RWPE2 (cell line): ENCODE measurements at places on chromosomes 3 and 15.

GRCh38 chr3:37812499-37812896 lies 49.2 kb upstream of the CTDSPL start:
- no peak for DNase-seq

DNA sequence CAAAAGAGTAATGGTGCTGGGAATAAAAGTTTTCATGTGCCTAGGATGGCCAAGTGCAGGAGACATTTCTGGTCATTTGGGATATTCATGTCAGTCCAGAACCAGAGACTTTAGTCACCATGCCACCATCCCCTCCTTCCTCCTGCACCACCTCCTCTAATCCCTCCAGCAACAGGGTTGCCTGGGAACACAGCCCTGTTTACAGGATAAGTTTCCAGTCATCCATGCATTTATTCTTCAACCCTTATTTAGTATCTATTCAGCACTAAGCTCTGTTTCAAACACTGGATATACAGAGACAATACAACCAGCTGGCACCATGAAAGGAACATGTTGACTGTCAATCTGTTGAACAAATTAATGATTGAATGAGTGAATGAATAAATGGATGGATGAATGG lies 211.7 kb downstream of the CLSTN2 start:
- no peak for DNase-seq

DNA sequence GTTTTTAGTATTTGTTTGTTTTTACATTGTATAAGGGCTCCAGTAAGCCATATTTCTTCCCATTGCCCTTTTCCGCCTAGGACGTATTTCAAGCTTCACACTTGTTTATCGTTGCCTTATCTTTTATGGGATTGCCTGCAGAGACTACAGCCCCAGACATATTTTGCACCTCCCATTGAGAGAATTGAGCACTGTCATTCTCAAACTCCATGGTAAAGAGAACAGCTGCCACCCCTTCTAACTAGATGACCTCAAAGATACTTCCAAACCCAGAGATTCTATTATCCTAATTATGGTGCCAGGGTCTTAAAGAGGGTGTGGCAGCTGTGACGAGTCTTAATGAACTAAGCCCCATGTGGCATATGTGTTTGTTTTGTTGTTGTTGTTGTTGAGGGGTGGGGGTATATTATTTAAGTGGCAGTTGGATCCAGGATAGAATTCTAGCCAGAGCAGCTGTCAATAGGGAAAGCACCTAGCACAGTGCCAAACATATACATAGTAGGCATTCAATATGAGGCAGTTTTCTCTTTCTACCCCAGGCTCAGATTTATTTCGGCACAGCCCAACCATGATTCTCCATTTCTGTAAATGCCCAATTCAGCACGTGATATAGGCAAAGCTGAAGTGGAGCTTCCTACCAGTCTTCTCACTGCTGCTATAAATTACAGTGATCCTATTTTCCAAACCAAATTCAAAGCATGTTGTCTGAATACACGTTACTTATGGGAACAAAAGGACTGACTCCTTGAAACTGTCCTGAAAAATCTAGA lies 932 bp upstream of the TP53BP1 start:
- DNase-seq = no peak

DNA sequence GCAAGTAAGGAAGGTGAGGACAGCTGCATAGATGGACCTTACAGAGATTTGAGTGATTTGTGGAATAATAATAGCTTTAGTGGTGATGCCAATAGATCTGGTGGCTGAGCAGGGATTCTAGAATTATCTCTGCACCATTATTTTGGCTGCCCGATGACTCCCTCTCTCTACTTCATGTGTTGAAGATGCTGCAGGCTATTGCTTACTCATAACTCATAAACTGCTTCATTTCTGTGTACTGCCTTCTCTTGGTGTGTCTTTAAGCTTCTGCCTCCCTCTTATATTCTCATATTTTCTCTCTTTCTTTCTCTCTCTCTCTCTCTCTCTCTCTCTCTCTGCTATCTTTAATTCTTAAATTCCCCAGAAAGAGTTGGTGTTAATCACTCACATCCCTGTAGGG lies 256.0 kb upstream of the TRIM42 start:
- DNase-seq = no peak

DNA sequence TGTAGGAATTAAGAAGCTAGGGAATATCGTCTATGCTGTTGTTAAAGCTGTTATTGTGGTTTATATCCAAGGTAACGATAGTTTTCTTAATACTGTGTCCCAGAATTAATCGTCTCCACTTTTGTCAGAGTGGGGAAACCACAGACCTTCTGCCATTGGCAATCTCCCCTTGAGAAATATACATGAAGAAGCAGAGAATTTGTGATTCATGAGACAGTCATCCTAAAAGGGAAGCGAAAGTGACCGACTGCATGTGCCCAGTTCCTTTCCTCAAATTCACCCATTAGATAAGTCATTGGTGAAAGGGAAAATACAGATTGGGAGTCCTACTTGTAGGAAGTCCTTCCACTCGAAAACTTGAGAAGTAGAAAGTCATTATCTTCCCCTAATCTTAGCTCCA lies 26.6 kb downstream of the DIPK2A start:
- DNase-seq = no peak

DNA sequence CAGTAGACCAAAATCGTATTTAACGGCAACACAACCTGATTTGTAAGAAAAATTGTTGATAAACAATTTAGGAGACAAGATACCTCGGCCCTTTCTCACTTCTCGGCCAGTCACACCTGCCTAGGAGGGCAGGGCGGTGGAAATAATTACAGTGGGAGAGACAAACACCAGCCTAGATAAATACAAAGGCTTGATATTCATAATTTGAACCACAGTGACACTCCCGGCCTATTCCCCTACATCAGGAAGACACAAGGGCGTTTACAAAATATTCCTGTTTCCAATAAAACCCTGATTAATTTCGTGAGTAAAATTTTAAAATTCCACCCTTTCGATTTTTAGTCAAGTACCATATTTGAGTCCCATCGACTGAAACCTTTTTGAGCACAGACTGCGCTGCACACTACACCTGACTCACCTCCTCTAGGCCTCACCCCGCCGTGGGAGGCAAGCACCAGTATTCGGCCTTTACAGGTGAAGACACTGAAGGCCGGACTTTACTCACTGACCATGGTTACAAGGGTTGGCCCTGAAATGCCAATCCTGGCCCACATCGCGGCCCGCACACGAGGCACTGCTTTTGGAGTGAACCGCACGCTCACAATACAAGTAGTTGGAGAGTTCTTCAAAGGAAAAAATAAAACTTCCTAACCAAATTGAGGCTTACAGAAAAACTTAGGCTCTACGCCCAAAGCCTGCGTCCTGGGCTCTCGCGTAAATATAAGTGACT lies 794 bp downstream of the ARPP19 start:
- DNase-seq = peak; percentile 78

- DNase-seq = no peak
Observed at GRCh38 chr3:49416867-49417266, 4.6 kb downstream of the TCTA start.

DNA sequence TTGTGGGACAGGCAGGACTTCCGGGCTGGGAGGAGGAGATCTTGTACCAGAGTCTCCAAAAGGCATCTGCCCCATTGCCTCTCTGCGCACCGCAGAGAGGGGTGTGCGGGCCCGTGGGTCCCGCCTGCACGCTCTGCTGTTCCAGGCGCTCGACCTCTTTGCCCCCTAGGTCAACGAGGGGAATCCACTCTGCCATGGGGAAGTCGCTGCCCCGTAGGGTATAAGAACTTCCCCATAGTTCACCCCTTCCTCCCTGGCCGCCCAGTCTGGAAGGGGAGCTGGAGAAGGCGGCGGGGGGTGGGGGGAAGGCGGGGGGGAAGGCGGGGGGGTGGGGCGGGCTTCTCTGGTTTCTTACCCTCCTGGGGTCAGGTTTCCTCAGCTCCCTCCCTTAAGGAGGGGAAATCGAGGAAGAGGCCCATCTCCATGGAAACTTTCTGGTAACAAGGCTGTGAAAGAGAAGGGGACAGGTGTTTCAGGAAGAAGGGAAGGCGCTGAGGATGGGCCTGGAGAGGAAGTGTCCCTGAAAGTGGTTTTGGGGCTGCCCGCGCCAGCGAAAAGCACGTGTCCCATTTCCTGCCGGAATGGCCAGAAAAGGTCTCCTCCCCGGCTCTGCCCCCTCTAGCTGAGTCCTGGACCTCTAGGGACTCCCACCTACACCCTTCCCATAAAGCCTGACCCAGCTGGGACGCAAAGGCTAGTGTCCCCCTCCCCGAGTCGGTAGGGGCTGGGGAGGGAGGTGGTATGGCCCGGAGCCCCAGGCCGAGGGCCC lies 27.5 kb downstream of the NR1I2 start:
- no peak for DNase-seq

DNA sequence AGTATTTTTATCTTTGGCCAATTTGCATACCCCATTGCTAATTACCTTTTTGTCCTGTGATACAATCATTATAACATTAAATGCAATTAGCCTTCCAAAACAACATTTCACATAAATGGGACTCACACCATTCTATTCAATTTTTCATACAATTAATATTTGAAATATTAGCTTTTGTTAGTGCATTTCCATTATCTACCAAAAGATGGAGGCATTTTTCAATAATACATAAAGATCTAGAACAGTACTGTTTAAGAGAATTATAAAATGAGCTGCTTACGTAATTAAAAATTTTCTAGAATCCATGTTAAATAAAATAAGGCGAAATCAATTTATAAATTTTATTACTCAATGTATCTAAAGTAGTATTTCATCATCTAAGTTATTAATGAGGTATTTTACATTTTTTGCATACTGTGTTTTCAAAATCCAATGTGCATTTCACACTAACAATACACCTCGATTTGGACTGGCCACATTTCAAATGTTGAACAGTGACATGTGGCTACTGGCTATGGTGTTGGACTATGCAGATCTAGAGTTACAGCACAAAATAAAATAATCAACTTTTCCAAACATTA lies 74.3 kb downstream of the TJP1 start:
- DNase-seq = no peak

DNA sequence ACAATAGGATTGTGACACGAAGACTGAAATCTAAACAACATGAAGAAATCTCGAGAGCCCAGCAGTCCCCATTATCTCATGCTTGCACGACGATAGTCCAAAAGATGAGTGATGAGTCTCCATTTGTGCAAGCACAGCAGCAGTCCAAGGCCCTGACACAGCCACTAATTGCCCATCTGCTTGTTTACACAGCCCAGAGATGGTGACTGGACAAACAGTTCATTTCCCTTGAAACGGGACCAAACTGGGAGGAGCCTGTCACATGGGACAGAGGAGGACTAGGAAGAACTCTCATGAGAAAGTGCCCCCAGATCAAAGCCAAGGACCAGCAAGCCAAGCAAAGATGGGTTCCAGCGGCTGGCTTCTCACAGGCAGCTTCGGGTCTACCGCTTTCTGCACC lies 121.0 kb downstream of the GREM1 start:
- no peak for DNase-seq

DNA sequence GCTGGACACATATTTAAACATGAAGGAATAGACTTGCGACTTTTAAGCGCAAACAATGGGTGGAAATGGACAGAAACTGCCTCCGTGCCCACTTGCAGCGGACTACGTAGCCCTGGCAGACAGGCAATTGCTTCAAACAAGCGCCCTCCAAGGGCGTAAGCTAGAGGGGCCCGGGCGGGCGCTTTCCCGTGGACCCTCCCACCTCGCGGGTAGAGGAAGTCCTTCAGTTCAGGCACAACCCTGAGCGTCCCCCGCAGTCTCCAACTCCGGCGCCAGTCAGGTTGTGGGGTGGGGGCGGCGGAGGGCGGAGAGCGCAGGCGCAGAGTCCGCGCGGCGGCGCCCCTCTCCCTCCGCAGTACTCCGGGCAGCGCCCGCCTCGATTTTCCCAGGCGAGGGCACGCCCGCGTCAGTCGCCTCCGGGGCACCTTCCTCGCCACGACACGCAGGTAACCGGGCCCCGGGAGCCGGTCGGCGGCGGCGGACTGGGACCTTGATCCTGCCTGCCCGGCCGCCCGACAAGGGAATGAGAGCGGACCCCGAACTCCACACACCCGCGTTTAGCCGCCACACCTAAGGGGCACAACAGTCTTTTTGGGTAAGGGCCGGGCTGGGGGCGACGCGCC lies at the start of gene SLC35G2:
TSS of gene SLC35G2 (plus strand) at position 358 of the 623 bp plus-strand sequence. CDS start 35,335 bp downstream, outside the sequence.
- DNase-seq = no peak

DNA sequence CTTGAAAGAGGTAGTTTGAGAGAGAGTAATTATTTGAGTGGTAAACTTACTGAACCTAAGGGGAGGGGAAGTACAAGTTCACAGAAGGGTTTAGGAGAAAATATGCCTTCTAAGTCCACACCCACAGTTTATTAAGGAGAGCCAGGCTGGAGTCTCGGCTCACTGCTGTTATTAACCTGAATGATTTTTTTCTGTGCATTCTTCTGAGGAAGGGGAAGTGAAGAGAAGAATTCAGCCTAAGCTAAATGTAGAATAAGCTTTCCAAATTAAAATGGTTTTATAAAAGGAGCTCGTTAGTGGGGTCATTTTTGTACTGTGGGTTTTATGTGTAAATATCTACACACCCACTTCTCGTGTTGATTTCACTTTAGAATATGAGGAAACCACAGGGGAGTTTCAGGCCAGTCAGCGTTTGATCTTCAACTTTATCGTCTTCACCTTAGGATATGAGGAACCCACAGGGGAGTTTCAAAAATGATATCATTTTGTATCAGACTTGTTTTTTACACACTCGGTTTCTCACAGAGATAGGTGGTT lies 1.5 kb downstream of the WHAMM start:
- DNase-seq = no peak

GRCh38 chr3:44924457-44925084 lies 50.2 kb downstream of the TGM4 start:
- DNase-seq = no peak

DNA sequence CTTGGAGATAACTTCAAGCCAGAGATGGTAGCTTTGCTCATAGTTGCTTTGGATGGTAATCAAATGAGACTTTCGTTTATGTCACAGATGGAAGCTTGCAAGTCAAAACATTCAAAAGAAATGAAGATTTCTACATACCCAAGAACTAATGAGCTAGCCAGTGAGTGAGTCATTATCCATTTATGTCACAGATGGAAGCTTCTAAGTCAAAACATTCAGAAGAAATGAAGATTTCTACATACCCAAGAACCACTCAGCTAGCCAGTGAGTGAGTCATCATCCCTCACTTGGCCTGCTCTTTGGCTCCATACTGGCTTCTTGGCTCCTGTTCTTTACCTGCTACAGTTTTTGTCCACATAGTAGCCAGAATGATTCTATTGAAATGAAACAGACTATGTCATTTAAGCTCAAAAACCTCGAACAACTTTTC lies 559.8 kb upstream of the CBLB start:
- DNase-seq = peak; percentile 64

DNA sequence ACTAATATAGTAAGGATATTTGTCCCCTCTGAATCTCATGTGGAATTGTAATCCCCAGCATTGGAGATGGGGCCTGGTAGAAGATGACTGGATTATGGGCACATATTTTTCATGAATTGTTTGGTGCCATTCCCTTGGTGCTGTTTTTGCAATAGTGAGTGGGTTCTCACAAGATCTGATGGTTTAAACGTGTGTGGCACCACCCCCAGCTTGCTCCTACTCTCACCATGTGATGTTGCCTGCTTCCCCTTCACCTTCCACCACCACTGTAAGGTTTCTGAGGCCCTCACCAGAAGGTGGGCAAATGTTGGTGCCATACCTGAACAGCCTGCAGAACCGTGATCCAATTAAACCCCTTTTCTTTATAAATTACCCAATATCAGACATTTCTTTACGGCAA lies 28.1 kb upstream of the SERPINI2 start:
- DNase-seq = no peak

- DNase-seq = no peak
Observed at GRCh38 chr3:144569651-144570050, 598.0 kb downstream of the DIPK2A start.

GRCh38 chr3:55770077-55770476 lies 283.0 kb upstream of the WNT5A start:
- DNase-seq = no peak

- DNase-seq = no peak
Observed at GRCh38 chr3:72810659-72811434, 37.4 kb downstream of the SHQ1 start.
